Stimulated activated CD4-positive, alpha-beta T cell treated with anti-CD3 and anti-CD28 coated beads, Interleukin-15, amount 100 ng/mL, for 48 hours (primary cell): ENCODE measurements at places on chromosomes 12 and 14.

- DNase-seq: no peak
These were observed 874 bp downstream of the CDC42BPB start for GRCh38 chr14:103056322-103057027.

- DNase-seq: no peak
These were observed 23.3 kb downstream of the INSM2 start for GRCh38 chr14:35557221-35557747.

DNA sequence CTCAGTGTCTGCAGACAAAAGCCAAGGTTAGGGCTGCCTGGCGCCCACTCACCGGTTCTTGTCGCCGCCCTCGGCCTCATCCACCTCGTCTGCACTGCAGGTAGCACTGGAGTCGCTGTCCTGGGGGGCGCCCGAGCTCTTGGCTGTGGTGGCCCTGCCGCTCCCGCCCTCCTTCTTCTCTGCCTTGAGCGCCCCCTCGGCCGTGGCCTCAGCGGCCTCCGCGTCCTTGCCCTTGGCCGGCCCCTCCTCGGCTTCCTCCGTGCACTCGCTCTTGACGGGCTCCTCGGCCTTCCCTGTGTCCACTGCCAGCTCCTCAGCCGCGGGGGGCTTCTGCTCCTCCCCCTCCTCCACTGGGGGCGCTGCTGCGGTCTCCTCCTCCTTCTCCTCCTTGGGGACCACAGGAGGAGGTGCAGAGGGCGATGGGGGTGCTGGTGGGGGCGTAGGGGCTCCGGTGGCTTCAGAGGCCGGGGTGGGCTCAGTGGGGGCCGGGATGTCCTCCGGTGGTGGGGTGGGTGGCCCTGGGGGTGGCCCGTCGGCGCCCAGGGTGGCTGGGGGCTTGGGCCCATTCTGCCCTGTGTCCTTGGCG is 77.2 kb downstream of the RFLNA start:
- no peak for DNase-seq

- DNase-seq: no peak
These were observed 28.5 kb upstream of the NXPH4 start for GRCh38 chr12:57188090-57188425.

- DNase-seq: peak; percentile 32
These were observed 70.2 kb upstream of the ZFP36L1 start for GRCh38 chr14:68862954-68863594.

GRCh38 chr12:32551058-32551457 is 128.0 kb upstream of the DNM1L start:
- no peak for DNase-seq

DNA sequence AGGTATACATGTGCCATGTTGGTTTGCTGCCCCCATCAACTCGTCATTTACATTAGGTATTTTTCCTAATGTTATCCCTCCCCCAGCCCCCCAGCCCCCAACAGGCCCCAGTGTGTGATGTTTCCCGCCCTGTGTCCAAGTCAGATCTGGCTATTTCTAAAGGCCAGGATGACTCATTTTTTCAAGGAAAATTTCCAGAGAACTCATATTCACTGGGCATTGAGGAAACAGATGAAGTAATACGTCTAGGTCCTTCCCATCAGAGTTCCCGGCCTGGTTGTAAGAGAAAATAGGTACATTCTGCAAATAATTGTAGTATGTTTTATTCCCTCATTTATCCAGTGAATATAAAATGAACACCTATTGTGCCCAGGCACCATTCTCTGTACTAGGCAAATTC is 345.2 kb downstream of the BCL11B start:
- no peak for DNase-seq

DNA sequence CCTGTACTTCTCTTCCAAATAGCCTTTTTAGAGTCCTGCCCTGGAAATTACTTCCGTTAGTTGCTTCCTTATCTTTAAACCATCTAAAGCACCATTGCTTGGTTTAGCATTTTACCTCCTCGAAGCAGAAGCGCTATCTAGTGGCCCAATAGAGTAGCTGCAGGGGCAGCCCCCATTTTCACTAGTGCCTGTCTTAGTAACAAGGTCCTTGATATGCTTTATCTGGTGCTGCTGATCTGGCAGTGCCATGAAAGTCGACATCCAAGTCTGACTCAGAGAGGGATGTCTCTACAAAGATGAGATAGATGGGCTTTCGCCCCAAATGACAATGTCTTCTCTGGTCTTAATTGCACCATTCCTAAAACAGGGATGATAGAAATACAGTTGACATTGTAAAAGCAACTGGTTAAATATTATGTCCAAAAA is 25.0 kb upstream of the CIT start:
- peak; percentile 65 for DNase-seq

- no peak for DNase-seq
These were observed 392.0 kb downstream of the EMP1 start for GRCh38 chr12:13588574-13588973.

DNA sequence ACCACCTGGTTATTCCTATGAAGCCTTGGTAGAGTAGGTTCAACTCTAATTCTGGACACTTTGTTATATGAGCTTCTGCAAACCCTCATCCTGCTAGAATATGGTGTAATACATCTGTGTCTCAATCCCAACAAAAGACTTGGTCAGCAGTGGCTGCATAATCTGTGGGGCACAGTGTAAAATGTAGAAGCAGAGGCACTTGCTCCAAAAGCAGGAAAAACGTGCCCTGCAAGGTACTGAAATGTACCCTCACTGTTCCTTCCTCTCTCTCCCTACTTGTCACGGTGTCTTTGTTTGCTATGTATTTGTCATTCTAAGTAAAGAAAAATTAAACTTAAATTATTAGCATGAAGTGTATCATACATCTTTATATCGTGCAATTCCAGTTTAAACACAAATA is 267.9 kb downstream of the BCL11B start:
- DNase-seq: no peak

DNA sequence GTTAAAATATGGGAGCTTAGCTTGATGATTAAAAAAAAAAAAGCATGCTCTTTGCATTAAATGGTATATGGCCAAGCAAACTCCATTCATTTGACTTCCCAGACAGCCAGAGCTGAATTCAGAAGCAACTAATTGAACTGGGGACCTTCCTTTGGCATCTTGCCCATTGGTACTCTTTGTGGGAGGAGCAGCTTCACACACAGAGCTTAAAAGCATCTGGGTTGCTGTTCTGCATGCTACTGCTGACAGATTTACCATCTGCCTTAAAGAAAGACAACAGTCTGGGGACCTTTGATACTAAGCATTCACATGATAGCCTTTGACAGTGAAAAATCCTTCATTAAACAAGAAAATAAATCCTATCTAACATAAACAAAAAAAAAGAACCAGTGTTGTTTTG is 977.9 kb downstream of the TMTC2 start:
- no peak for DNase-seq

DNA sequence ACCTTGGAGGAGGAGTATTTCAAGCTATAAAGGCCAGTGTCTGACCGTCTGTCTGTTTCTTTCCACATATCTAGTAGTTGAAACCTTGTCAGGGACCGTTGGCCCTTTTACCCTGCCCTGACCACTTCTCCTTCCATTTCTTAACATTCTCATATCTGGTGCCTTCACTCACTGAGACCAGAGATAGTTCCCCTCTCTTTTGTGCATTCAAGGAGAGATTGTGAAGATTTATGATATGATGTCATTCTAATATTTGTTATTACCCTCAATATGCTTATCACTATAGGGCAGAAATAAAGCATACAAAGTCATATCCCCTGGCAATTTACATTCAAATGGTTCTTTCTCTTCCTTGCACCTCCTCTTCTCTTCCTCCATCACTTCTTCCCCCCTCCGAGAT is 83.3 kb downstream of the PLXNC1 start:
- DNase-seq: no peak

GRCh38 chr14:63076488-63076887 is 31.2 kb upstream of the KCNH5 start:
- DNase-seq: no peak

DNA sequence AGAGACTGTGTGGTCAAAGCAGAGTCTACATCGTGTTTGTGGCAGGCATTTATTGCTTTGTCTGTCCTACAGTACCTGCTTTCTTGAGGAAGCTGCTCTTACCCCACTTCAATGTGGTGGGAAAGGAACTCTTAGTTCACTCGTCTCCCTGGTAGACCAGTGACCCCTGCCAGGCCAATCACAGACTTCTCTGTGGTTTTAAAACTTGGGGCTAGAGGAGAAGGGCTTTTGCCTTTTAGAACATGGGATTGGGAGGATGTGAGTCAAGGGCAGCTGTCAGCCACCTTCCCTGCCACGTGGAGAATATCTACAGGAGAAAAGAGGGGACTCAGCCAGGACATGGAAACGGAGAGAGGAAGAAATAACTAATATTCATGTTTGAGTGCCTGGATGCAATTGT is 36.8 kb upstream of the TMED10 start:
- no peak for DNase-seq

DNA sequence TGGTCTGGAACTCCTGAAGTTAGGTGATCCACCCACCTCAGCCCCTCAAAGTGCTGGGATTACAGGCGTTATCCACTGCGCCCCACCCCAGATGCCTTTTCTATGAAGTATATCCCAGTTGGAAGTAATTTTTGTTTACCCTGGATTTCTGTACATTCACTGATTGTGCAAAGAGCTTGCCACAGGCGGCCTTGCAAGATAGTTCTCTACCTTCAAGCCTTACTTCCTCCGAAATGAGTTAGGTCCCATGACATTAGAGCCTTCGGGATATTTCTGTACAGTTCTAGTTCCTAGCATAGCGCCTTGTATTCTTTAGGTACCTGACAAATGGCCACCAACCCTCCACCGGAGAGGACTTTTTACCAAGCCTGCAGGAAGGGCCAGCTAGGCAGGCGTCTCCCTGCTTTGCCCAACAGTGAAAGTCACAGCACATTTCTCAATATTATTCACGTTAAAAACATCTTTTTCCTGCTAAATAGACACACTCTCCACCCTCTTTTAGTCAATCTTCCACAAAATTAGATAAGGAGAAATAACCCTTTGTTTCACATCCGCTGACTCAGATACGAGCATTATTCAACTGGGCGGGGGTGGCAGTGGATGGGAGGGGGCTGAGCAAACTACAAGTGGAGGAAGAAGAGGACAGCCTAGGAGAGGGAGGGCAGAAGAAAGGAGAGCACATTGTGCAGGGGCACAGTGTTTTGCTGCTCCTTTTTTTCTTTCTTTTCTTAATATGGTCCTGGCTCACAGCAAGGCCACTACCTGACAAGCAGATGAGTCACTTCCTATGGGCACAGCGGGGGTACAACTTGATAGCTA is 40.0 kb upstream of the CAPRIN2 start:
- no peak for DNase-seq

DNA sequence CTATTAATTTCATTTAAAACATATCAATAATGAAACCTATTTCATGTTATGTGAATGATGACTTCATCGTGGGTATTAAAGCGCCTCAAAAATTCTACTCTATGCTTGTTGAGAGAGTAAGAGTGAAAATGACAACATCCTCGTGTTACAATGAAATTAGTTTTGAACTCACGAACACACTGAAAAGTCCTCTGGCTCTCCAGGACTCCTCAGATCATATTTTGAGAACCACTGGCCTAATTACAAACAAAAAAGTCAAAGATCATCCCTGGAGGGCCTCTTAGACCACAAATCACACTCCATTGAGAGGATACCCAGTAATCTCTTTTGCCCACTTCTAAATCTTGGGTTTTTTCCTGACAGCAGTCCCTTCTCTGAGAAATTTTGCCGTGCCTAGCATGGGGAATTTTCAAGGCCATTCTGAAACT is 19.1 kb downstream of the DAAM1 start:
- DNase-seq: no peak

DNA sequence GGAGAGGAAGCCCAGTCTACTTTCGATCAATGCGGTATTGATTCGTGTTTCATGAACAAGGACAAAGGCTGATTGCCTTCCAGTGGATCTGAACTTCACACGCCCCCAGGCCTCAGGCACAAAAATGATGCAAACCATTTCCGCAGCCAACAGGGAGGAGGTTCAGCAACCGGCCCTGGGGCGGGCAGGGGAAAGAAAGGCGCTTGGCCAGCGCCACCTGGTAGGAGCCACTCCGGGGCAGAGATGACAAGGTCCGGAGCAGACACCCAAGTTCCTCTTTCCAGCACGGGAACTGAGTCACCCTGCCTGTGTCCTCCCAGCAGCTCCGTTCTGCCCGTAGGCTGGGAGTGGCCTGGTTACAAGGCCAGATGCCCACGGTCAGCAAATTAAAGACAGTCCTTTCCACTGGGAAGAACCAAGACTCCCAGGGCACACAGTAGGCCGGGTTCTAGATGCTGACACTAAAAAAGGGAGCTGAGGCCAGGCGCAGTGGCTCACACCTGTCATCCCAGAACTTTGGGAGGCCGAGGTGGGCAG is 136.3 kb downstream of the SCARB1 start:
- DNase-seq: no peak

GRCh38 chr14:32813401-32813800 is 125.3 kb upstream of the NPAS3 start:
- DNase-seq: no peak

GRCh38 chr12:32107359-32108267 is 966 bp downstream of the BICD1 start:
- DNase-seq: no peak

- DNase-seq: no peak
These were observed 61.7 kb upstream of the FBRSL1 start for GRCh38 chr12:132427999-132428935.

- DNase-seq: no peak
These were observed 6.3 kb downstream of the KRT80 start for GRCh38 chr12:52185400-52185967.

- DNase-seq: no peak
These were observed 76.4 kb downstream of the BCL2L14 start for GRCh38 chr12:12147111-12147510.

DNA sequence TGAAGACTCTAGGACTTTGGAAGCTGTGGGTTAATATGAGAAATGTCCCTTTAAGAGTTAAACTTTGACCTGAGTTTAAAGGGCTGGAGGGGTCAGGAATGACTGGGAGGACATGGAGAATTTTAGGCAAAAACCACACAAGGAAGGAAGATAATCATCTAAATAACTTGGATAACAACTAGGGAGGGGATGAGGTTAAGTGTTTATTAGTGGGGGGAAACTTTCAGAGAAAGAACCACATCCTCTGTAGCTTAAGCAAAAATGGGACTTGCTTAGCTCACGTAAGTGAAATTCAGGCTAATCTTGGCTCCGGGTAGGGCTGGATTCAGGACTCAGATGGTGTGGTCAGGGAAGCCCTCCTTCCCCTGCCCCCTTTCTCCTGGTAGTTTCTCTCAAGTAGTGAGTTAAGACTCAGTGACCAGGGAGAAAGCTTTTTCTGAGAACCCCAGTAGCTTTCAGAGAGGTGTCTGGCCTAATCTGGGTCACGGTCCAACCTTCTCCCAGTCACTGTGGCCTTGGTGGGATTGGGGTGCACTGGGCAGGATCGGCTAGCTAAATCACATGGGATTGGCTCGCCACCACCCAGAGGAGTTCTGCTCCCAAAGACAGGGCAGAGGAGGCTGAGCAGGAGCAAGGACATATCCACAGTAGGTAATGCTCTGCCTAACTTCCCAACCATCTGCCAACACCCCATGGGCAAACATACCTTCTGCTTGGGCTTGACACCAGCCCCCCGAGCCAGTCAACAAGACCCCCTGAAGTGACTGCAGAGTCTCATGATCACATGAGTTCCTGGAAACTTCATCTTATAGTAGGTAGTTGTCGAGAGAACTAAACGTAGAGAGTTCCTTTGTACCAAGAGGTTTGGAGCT is 52.8 kb downstream of the ARF6 start:
- DNase-seq: no peak

- DNase-seq: no peak
These were observed 15.3 kb upstream of the KRT80 start for GRCh38 chr12:52207106-52207505.
